ENCODE measurements at places on chromosomes 2 and 18.

DNA sequence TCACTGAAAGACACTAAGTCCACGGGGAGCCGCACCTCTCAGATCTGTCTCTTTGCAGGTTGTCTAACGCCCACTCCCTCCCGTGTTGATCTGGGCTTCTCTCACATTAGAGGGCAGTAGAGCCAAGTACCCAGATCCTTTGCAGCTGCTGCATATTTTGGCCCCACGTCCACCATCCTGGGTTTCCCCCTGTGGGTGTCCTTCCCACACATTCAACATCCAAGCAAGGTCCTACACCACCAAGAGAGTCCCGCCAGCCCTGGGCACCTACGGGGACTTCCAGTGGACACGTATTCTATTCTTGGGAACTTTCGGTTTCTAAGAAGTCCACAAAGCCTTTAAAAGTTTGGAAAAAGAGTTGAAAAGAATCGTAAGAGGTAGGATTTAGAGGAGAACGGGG, 116.6 kb downstream of the ATL2 start:
- DNase-seq: no peak

DNA sequence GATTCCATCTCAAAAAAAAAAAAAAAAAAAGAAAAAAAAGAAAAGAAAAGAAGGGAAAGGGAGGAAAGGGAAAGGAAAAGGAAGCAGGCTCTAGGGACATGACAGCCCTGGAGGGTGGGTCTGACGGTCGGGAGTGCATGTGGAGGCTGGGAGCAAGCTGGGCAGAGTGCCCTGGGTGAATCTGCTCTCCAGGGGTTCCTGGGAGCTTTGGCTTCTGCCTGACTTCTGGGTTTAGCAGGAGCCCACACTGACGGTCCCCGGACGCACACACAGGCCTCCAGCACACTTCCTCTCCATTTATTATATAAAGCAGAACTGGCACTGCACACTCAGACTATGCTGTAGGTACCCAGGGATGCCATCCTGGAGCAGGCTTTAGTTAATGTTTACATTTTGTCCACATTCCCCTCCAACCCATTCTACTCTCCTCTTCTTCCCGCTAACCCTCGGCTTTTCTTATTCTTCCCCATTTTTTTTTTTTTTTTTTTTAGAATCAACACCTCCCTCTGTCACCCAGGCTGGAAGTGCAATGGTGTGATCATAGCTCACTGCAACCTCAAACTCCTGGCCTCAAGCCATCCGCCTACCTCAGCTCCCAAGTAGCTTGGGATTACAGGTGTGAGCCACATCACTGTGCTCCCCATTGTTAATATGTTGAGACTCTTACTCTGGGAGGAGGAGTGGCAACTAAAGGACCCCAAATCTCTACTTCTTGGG, 151.1 kb upstream of the SLC1A4 start:
- no peak for DNase-seq

GRCh38 chr2:191703079-191703725, 25.3 kb downstream of the NABP1 start:
- no peak for DNase-seq

DNA sequence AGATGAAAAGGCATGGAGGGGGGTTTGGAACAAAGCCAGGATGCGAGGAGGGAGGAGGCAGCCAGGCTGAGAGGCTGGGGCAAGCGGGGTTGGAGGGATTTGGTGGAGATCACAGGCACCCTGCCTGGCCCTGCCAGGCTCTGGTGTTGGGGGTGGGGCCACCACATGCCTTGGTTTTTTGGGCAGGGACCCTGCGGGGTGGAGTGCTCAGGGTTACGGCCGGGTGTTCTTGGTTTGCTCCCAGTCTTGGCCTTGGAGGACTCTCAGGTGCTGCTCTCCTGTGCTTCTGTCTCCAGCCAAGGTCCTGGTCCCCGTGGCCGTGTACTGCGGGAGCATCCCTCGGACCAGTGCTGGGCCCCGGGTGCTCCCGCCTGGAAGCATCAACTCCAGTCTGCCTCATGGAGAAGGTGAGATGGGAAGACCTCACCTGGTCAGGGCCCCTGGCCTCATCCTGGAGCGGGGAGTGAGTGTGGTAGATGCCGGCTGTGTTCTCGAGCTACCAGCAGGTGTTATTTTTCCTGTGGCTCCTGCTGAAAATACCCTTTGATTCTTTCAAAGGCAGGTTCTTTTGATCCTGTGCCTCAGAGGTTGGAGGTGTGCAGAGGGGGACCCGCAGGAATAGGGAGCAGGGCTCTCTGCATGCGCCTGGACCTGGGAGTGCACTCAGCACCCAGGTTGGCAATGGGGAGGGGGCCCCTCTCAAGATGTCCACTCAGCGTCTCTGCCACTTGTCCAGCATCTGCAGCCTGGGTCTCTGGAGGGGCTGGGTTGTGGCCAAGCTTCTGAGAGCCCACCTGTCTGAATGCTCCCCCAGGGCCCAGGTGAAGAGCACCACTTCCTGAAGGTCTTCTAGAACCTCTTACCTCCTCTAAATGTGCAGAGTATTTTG, 17.0 kb downstream of the TOGARAM2 start:
- no peak for DNase-seq

DNA sequence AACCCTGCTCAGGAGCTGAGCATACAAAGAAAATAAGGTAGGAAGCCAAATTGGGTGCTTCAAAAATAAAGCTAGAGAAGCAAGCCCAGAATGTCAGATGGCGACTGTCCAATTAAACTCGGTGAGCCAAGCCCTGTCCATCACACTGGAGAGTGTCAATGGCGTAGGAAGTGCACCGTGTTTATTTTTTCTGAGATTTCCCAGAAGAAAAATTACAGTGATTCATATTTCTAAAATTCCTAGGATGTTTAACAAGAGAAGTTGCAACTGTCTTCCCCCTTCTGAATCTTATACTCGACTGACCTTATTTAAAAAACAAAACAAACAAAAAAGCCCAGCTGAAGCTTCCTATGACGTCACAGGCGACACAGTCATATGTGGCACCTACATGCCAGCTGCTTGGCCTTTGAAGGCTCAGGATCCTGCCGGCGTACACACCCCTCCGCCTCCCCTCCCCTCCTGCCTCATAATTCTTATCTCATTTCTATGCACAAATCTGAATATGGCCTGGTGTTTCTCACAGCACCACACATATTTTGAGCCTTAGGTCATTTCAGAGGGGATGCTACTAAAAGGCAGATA, 60.8 kb downstream of the MBP start:
- DNase-seq: no peak

DNA sequence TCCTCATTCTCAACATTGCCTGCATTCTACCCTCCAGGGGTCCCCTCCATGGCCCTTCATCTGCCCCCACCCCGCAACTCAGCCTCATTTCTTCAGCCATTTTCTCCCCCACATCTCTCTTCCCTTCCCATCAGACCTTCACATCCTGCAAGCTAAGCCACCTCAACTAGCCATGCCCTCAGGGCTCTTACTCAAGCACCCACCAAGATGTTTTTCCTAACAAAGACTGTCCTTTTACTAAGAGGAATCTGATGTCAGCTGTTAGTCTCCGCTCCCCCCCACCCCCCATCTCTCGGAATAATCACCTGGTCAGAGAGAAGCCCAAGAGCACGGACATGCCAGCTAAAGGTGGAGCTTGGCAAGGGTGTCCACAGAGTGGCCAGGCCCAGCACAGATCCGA, 4.7 kb upstream of the CAPN10 start:
- no peak for DNase-seq

GRCh38 chr2:118168615-118169014, 80.3 kb downstream of the INSIG2 start:
- DNase-seq: no peak

- no peak for DNase-seq
These were observed 106.7 kb downstream of the XRCC5 start for GRCh38 chr2:216215658-216216390.
